Jurkat, Clone E6-1 (cell line): ENCODE measurements at places on chromosomes 16 and 17.

DNA sequence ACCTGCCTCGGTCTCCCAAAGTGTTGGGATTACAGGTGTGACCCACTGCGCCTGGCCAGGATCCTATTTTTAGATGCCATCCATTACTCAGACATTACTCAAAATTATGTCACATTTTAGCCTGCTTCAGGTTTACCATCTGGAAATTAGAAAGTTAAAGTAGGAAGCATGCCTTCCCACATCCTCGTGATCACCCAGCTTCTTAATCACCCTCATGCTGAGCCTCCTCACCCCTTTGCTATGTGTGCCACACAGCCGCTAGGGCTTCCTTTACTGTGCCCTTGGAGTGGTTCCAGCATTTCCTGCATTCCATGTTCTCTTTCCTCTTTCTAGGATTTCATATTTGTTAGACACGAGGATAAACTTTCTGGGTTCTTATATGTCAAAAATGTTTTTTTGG is 9.3 kb downstream of the ADORA2B start:
- DNase-seq, result no peak

- peak; percentile 99 for DNase-seq
Measured at GRCh38 chr17:17403899-17404576, 72.8 kb upstream of the MED9 start.

GRCh38 chr16:4535627-4536108 is 2.9 kb downstream of the CDIP1 start:
- no peak for DNase-seq

GRCh38 chr16:24974859-24975258 is 40.3 kb downstream of the ARHGAP17 start:
- DNase-seq, result no peak

DNA sequence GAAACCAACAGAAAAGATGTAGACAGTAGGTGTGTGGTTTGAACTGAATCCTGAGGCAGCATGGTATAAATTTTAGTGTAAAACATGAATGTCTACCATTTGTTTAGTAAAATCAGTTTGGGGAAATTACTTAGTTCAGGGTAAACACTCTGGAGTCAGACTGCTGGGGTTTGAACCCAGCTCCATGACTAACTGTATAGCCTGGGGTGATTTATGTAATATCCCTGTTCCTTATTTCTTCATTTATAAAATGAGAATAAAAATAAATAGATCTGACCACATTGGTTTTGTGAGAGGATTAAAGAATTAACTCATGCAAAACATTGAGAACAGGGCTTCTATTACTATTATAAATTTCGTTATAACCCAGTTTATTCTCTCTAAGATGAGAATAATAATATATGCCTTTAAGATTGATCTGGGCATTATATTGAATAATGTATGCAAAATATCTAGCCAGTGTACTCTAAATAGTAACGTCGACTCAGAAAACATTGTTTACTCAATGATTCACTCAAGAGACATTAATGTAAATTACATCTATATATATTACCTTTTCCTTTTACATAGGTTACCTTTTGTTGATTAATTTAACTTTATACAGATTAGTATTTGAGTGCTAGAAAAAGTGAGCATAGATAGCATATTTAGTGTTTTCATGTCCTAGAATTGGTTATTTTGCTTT is 120.6 kb upstream of the KCNJ16 start:
- no peak for DNase-seq

DNA sequence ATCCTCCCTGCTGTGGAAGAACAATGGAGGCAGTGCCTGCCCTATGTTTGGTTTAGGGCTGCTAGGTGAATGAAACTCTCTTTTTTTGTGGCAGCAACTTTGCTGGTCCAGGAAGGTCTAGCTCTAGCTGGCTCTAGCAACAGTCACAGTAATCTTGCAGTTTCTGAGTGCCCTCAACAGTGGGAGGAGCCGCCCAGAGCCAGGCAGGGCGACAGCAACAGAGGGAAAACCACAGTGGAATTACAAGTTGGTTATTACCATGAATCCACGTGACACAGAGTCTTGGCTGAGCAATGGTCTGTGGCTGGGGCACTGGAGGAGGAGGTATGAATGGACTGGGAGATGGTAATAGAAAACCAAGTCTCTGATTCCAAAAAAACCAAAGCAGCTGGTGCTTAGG is 10.3 kb downstream of the HSPB9 start:
- DNase-seq, result peak; percentile 51

DNA sequence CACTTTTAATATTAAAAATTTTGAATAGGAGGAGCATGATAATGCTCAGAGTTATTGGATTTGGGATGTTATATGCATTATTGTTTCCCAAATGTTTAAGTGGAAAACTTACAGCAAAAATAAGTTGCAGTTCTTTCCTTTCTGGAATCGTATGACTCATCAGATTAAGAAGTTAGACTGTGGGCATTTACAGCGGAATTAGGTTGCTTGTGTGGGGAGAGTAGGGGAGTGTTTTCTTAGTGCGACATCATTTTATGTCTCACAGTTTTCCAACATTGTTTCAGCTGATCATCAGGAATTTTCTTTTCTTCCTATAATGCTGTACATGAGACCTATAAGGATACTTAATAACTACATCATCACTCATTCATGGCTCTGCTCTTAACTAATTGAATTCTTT is 1631.8 kb downstream of the CDH8 start:
- no peak for DNase-seq

DNA sequence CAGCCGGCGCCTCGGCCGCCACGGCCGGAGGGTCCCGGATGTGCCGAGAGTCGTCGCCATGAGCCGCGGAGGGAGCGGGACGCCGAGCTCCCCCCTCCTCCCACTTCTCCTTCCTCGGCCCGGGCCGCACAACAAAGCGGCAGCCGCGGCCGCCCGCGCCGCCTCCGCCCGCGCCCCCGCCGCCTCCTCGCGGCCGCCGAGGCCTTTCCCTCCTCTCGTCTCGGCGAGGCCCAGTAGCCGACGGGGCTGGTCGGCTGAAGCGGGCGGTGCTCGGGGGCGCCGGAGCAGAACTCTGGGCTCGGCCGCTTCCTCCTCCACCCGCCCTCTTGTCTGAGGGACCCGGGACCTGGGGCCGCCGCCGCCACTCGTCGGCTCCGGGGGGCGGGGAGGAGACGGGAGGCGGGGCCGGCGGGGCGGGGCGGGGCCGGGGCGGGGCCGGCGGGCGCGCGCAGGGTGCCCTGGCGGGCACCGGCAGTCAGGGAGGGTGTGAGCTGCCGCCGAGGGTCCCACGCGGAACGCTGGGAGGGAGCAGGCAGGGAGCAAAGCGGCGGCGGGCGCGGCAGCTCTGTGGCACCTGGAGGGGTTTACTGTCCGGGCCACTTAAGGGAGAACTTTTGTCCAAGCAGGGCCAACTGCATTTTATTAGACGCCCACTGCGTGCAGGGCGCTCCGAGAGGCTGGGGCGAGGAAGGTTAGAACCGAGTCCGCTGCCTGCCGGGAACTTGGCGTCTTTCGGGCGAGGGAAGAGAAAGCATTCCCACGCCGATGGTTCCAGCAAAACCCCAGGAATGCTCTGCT is at the start of gene SMURF2:
TSS of gene SMURF2 (minus strand) at position 332 of the 798 bp plus-strand sequence. CDS start 427 bp downstream, outside the sequence.
- peak; percentile 39 for DNase-seq

DNA sequence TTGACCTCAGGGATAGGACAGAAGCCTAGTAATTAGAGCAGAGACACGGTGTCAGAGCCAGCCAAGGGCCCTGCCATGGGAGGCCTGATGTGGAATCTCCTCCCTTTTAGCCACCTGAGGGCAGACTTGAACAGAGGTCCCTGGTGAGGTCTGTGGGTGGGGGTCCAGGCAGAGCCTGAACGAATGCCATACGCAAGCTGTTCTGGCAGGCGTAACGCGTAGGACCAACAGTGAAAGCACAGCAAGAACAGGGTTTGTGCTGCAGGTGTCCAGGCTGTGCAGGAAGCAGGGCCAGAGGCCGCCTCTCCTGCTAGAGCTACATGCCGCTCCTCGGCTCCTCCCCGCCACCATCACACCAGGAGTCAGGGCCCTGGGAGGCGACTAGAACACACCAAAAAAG is 81.9 kb upstream of the TBX2 start:
- no peak for DNase-seq

- peak; percentile 63 for DNase-seq
Measured at GRCh38 chr17:80765241-80765961, 220.8 kb downstream of the RPTOR start.

GRCh38 chr17:38418693-38419507 is 9.4 kb upstream of the ARHGAP23 start:
- no peak for DNase-seq

GRCh38 chr17:8580952-8581658 is 49.4 kb downstream of the MYH10 start:
- no peak for DNase-seq

DNA sequence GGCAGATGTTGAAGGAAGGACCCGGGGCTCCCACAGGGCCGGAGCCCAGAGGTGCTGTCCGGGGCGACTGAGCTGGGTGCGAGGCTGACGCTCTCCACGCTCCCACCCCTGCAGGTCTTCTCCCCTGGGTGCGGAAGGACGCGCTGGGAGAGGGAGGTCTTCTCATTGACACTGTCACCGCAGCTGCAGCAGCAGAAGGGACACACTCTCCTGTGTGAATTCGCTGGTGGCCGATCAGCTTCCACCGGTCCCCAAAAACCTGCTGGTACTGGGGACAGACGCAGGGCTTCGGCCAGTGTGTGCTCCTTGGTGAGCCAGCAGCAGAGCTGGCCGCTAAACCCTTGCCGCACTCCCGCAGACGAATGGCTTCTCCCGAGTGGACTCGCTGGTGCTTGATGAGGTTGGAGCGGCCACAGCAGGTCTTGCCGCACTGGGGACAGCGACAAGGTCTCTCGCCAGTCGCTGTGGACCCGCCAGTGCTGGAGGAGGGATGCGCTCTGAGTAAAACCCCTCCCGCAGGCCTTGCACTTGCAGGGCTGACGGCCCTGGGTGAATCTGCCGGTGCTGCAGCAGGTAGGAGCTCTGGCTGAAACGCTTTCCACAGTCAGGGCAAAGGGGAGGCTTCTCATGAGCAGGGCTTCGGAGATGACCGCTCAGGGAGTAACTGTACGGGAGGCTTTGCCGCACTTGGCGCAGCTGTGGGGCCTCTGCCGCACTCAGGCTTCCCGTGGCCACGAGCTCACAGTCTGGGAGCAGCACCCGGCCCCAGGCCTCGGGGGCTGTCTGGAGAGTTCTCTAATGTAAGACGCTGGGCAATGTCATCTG is 6.2 kb downstream of the ZNF843 start:
- no peak for DNase-seq

DNA sequence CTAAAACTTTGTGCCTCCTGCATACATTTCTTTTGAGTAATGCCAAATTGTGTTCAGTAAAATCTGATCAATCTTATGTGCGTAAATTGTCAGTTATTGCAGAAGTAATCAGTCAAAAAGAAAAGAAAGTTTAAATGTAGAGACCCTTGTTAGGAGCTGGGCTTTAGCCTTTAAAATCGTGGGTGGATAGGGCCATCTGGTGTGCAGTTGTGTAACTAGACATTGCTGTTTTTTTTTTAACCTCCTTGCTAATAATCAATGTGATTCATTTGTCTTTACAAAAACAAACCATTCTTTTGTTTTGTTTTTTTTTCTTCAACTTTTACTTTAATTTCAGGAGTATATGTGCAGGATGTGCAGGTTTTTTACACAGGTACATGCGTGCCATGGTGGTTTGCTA is 5.3 kb upstream of the WWOX start:
- DNase-seq, result no peak

GRCh38 chr17:78255029-78255656 is 23.7 kb downstream of the TMEM235 start:
- no peak for DNase-seq

GRCh38 chr17:9932491-9932890 is 27.4 kb upstream of the RCVRN start:
- no peak for DNase-seq

- DNase-seq, result peak; percentile 35
Measured at GRCh38 chr16:17194190-17194780, 276.5 kb downstream of the XYLT1 start.
